Left lung (tissue), 14 donors: ENCODE measurements at places on chromosomes 7 and 10. TPM values are rescaled to one million over a fixed set of nuclear protein-coding genes. Genes with fewer than 3 reads are reported as not detected.

Gene PIK3AP1
- polyA plus RNA-seq = 3.1 TPM

Gene CHST3
- 12.3 TPM for polyA plus RNA-seq

Gene IRF5
- polyA plus RNA-seq = 2.0 TPM

Gene TYW1
- 23.7 TPM for polyA plus RNA-seq

Gene ANKRD61
- polyA plus RNA-seq = 3.5 TPM

Gene GSTO1
- polyA plus RNA-seq = 95.8 TPM

DNA sequence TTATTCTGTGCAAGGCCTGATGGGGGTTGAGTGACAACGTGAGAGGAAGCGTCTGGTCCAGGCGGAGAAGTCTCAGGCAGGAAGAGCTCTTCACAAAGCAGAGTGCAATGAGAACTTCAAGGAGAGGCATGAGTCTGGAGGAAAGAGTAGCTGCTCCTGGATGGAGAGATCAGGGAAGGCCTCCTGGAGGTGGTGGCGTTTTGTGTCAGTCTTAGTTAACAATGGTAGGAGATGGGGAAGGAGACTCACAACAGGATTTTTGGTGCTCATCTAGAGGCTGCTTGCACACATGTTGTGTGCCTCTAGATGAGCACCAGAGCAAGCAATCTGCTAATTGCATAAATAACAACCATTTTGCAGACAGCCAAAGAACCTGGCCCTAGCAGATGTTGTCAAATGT, 442.8 kb upstream of the PODXL start:
- DNase-seq = no peak

DNA sequence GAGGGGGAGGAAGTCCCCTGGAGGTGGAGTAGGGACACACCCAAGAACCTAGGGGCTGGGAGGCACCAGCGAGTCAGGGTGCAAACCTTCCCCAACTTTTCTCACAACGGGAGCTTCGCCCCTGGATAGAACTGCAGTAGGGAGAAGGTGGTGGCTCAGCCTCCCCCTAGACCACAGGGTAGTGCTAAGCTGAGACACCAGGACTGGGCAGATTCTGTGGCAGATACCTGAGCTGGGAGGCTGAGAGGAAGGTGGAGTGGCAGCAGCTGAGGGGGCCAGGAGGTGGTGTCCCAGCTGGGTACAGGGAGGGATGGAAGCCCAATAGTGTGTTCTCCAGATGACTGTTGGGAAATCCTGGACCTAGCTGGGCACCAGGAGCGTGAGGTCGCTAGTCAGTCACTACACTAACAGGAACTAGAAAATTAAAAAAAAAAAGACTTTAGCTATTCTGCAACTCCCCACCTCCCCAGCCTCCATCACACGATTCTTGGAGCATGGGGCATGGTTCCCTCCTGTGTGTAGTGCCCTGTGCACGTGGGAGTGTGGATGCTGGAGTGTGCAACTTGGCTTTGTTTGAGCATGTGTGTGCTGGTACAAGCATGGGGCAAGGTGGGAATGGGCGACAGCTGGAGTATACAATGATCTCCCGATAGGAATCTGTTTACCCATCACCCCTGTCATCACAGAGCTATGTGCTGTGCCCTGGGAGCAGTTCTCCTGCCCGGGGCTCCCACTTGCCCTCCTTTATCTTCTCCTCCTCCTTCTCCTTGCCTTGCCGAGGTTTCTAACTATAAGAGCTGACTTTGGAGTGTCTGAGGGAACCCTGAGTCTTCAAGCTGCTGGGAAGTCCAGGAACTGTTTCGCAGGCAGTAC, 8.8 kb upstream of the TRPV6 start:
- DNase-seq = no peak

GRCh38 chr10:98353170-98353569, 61.8 kb downstream of the PYROXD2 start:
- DNase-seq = no peak

DNA sequence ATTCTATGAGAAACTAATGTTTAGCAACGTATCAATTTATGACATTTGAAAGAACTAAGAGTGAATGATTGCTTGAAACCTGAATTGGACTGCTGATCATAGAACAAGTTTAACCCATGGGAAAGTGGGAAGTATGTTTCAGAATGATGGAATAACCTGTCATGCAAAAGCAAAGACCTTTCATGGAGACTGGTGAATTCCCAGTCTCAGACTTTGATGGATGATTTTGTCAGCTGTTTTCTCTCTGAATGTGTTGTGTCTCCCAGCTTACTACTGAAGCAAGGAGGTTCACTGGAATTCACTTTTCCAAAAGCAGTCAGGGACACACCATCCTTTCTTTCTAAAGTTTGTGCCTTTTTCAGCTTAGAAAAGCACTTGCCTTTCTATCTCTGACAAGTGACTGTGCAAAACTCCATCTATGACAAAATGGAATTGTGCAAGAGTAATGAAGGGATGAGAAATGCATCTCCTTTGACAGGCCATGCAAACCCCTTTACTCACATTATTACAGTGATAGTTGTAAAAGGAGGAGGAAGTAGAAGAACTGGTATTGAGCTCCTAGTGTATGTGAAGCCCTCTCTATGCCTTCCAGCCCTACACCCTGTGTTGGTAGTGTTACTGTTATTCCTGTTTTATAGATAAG, 176.1 kb downstream of the PRKG1 start:
- no peak for DNase-seq

DNA sequence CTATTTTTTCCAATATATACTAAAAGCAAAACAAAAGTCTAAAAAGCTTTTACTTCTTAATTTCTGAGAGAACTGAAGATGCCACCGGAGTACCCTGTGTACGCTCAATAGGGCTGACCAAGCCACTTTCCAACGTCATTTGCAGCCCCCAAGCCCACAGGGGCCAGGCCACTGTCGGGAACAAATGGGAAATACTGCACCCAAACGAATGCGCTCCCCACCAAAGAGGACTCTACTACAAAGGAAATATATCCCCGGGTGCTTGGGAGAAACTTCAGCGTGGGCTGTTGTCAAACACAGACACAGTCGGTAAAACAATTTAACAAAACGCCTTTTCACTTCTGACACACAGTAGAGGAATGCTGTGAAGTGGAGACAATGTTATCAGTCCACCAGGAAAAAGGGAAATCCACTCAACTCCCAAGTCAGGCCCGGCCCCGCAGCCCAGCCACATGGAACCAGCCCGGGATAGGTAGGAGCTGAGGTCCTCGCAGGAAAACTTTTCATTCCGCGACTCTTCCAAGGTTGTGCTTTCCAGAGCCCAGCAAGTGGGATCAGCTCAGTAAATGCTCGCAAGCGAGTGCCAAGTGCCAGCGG, 1.4 kb downstream of the PARD3 start:
- no peak for DNase-seq

GRCh38 chr10:43082746-43083145, 5.9 kb downstream of the RET start:
- no peak for DNase-seq

- no peak for DNase-seq
Measured at GRCh38 chr7:74405899-74406512, 47.7 kb upstream of the GTF2IRD1 start.

GRCh38 chr10:117217196-117217761, 20.0 kb downstream of the KCNK18 start:
- DNase-seq = no peak

DNA sequence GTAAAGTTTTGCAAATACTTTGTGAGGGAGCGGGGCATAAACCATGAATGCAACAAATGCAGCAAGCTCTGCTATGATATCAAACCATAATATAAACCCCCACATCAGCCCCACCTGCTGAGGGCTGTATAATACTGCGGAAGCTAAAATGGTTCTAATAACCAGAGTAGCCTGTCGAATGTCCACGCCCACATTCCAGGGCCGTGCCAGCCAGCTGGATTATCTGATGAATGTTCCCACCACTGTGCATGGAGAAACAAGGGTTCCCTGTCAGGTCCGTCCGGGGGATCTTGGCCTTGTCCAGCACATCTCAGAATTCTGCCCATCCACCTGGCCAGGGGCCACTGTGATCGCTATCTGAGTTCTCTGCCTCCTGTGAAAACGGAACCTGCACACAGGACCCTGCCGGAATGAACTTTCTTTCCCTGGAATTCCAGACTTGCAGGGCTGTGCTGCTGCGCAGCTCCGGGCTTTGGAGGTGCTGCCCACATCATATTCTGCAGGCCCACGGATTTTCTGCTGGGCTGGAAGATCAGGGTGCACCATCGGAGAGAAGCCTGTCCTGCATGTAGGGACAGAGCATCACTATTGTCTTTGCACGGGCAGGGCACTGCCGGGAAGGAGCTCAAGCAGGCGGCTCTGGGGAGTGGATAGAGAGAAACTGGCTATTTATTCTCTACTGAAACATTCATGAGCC, 77.0 kb upstream of the GNA12 start:
- no peak for DNase-seq

DNA sequence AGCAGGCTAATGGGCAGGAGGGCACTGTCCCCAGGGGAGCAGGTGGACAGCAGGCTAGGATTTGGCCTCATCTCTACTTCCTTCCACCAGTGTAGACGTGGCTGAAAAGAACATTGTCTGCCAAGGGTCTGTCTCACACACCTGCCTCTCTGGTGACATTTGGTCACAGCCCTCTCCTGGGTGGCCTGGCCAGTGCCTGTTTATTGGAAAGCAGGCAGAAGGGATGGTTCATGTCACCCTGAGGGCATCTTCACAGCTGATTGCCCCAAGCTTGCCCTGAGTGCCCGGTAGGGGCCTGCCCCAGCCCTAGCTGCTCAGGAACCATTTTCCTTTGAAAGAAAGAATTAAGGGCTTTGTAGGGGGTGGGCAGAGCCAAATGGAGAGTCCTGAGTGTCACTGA, 138.7 kb downstream of the C10orf105 start:
- no peak for DNase-seq

DNA sequence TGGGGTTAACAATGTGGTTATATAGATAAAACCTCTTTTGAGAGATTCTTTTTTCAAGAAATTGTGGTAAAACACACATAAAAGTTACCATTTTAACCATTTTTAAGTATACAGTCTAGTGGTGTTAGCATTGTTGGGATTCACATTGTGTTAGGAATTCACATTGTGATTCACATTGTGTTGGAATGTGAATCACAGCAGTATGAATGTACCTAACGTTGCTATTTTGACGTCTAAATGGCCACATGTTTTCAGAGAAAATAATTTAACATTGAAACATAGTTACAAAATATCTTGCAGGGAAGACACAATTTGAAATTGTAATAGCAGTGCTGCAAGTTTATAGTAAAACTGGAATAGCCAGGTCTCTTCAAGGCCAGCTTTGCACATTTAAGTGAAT, 129.0 kb downstream of the BICC1 start:
- DNase-seq = no peak

DNA sequence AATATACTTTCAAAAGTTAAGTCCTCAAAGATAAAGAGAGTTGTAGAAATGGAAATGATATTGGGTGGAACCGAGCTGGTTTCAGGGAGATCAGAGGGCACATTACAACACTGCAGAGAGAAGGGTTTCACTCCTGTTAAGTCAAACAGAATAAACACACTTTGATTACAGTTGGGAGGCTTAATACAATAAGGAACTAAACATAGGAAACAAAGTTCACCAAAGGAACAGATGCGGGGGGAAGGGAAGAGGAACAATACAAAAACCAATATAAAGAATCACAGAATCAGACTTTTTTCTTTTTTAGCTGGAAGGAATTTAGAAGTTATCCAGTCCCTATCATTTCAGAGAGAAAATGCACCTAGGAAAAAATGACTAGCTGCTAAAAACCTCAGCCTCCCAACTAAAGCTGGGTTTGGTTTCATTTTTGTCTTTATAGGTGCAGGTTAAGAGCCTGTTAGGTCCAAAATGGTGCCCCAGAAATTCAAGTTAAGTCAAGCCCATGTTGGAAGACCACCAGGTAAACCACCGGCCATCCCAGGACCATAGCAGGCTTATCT, 81.9 kb downstream of the DNMBP start:
- DNase-seq = no peak

- DNase-seq = no peak
Measured at GRCh38 chr7:141073641-141074161, at the start of gene TMEM178B. Gene TMEM178B, plus strand, starts transcription at chr7:141074064.
